ENCODE measurements at places on chromosomes 16 and 17. TPM values are rescaled to one million over a fixed set of nuclear protein-coding genes. Genes with fewer than 3 reads are reported as not detected.

- DNase-seq = no peak
Measured at GRCh38 chr17:21476867-21477266, 100.7 kb downstream of the KCNJ12 start.

DNA sequence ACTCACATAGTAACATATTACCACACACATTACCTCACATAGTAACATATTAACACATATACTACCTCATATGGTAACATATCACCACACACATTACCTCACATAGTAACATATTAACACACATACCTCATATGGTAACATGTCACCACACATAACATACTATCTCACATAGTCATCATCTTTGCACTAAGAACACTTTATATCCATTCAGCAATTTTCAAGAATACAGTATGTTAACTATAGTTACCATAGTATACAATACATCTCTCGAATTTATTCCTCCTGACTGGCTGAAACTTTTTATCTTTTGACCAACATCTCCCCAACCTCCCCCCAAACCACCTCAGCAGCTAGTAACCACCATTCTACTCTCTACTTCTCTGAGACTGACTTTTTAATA, 7.6 kb downstream of the NUDT7 start:
- DNase-seq = no peak

GRCh38 chr16:89005201-89006035, 28.4 kb upstream of the CBFA2T3 start:
- no peak for DNase-seq

DNA sequence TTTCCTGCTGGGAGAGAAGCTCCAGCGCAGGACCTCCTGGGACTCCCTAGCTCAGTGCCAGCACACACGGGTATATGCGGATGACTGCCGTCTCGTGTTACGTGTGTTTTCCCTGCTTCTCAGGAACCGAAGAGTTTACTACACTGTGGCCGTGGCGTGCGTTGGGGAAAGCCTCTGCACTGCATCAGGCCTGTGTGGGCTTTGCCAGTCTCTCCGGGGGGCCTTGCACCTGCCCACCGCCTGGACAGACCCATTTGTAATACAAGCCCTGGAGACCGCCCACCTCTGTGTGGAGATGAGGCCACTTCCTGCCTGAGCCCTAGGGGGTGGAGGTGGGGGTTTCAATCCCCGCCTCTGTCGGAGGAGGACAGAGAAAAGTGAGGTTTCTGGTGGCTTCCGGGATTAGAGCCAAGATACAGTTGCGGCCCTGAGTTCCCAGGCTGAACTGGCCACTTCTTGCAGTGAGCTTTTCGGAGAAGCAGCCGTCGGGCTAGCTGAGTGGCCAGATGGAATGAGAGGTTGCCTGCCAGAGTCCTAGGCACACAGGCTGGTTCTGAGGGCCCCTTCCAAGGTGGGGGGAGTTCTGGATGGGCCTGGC, 43.4 kb upstream of the GSE1 start:
- peak; percentile 50 for DNase-seq

- no peak for DNase-seq
Measured at GRCh38 chr17:75061618-75062017, 14.6 kb downstream of the KCTD2 start.

GRCh38 chr16:81601601-81602255, 157.1 kb downstream of the CMIP start:
- no peak for DNase-seq

GRCh38 chr16:48277158-48277557, 29.8 kb upstream of the ABCC11 start:
- no peak for DNase-seq

DNA sequence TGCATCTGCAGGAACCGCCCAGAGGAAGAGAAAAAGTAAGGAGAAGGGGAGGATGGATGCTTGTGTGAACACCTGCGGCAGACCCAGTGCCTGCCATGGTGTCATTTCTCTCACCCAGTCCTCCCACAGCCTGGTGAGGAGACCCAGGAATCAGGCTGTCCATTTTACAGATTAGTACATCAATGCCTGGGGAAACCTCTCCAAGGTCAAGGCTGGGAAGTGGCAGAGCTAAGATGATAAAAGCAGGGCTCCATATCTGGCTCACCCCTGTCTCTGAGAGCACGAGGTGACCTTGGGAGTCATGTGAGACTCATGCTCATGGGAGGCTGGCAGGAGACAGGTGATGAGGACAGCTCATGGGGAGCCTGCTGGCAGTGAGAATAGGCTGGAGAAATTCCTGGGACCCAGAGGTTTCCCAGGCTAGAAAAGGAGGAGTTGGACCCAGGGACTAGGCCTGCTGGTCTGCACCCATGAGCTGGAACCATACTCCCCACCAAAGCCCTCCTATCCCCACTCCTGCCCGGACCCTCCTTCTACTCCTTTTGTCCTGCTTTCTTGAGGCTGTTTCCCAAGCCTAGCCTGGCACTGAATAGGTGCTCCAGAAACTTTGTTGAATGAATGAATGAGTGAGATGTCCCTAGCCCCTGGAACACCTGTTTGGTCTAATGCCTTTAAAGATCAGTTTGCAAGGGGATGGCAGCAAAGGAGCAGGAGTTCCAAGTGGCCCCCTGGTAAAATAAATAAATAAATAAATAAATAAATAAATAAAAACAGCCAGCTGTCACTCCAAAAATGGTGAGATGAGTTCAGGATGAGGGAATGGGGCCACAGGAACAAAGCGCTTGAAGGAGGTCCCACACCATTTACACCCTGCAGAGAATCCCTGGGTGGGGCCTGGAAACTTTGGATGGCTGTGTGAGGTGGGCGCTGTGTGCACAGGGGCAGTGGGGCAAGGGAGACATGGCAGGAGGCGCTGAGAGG, 1.6 kb downstream of the ZNF629 start:
- DNase-seq = no peak

The ZMYND15 gene
- not detected for total RNA-seq

DNA sequence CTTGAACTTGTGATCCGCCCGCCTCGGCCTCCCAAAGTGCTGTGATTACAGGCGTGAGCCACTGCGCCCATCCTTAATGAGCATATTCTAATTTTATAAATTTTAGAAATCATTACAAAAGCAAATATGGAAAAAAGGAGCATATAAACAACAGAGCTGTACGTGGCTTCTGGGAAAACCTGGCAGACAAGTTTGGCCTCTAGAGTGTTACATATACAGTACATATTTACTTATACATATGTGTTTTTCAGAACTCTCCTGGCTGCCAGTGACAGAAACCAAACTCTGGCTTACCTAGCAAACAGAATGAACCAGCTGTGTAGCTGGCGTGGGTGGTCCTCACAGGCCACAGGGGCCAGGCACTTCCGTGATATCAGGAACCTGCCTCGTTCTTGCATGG, 10.1 kb downstream of the DRC3 start:
- DNase-seq = no peak

The C16orf54 gene
- total RNA-seq = 11.4 TPM

GRCh38 chr17:78154903-78155811, 9.0 kb downstream of the C17orf99 start:
- no peak for DNase-seq

GRCh38 chr16:80346111-80346632, 194.6 kb upstream of the DYNLRB2 start:
- no peak for DNase-seq

DNA sequence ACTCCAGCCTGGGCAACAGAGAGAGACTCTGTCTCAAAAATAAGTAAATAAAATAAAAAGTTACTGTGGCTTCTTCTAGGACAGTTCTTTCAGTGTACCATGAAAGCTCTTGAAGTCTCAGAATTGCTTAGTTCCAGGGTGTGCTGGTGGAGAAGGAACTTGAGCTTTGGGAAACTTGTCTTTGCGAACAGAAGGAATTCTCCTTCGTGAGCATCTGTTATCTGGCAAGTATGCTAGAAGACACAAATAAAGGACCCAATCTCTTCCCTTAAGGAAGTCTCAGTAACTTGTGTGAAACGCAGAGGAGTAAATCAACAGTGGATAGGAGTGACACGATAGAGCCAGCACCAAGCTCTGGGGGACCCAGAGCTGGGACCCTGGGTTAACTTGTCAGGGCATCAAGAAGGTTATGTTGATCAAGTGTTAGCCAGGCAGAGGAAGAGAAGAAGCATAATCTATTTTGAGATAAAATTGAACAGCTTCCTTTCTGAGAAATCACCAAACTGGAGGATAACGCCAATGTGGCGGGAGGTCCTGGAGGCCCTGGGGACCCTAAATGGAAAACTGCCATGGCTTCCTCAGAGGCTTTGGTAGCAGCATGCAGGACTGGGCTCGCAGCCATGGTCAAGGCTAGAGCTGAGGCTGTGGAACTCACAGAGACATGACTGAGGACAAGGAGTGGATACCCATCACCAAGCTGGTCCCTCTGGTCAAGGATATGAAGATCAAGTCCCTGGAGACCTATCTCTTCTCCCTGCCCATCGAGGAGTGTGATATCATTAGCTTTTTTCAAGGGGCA, 72.1 kb upstream of the HAS3 start:
- DNase-seq = no peak

The CTRB1 gene
- not detected for total RNA-seq

DNA sequence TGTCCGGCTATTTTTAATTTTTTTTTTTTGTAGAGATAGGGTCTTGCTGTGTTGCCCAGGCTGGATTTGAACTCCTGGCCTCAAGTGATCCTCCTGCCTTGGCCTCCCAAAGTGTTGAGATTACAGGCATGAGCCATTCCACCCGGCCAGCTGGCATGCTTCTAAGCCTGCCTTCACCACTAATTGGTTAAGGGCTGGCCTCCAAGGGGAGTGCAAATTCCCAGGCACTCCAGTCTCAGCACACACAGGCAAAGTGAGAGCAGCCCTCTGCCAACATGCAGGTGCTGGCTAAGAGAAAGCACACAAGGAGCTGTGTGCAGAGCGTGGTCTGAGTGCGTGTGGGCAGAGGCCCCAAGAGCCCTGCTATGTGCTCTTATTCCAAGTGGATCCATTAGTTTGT, 149.8 kb upstream of the HS3ST2 start:
- DNase-seq = no peak

DNA sequence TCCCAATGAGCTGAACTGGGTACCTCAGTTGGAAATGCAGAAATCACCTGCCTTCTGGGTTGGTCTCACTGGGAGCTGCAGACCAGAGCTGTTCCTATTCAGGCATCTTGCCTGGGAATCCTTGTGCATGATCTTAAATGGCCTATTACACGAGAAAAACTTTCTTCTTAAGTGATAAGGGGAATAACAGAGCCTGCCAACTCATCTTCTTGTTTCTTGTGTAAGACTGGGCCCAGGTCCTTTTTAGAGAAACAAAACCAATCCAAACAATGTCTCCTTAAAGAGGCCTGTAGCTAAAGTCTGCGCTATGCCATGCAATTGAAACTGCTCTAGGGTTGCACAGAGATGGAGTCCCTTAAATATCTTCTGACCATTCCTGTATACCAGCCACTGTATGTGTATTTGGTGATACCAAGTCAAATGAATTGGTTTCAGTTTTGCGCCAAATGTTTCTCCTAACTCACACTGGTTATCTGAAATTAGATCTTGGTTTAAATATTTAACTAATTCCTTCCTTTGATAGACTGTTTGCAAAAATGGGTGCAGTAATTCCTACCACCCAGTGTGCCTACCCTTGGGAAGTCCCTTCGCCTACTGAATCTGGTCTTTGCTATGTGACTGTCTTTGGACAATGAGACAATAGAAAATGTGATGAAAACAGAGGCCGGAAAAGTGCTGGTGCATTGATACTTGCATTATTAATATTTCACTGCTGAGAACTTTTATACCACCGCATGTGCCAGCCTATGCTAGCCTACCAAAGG, 6.5 kb upstream of the CCL23 start:
- DNase-seq = no peak

The MEAK7 gene
- total RNA-seq = 7.0 TPM

The CDRT15 gene
- not detected for total RNA-seq

GRCh38 chr17:63523253-63523855, at the start of gene KCNH6:
TSS of gene KCNH6 (plus strand) at chr17:63523358. CDS start at chr17:63523414, 56 bp downstream.
- no peak for DNase-seq

The GRAPL gene
- total RNA-seq = 3.0 TPM

DNA sequence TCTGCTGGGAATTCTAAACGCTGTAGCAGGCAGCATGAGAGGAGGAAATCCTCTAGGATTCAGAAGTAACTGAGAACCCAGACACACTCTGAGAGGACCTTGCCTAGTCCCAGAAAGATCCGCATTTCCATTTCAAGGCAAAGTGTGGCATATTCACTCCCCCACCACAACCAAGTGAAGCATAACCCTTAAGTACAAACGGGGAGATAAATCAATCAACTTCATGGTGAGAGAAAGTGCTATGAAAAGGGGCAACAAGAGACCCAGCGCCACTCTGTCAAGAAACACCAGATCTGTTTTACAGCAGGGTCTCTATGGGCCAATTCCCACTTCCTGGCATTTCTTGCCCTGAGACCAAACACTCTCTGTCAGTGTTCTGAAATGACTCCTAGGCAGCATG, 68.3 kb downstream of the SMG6 start:
- no peak for DNase-seq

GRCh38 chr17:49067163-49067562, 65.4 kb upstream of the B4GALNT2 start:
- no peak for DNase-seq

- peak; percentile 45 for DNase-seq
Measured at GRCh38 chr16:89599451-89599858, 14.0 kb upstream of the DPEP1 start.

- DNase-seq = peak; percentile 58
Measured at GRCh38 chr16:17343028-17343427, 127.7 kb downstream of the XYLT1 start.

- DNase-seq = no peak
Measured at GRCh38 chr17:68195667-68196393, 52.0 kb upstream of the AMZ2 start.

GRCh38 chr17:61496174-61496956, 44.1 kb downstream of the TBX4 start:
- DNase-seq = no peak

GRCh38 chr16:85570735-85571562, 42.2 kb upstream of the GSE1 start:
- DNase-seq = peak; percentile 53

GRCh38 chr16:14240219-14240843, 169.2 kb downstream of the MRTFB start:
- no peak for DNase-seq

- DNase-seq = no peak
Measured at GRCh38 chr17:51428668-51429495, 168.5 kb downstream of the UTP18 start.

DNA sequence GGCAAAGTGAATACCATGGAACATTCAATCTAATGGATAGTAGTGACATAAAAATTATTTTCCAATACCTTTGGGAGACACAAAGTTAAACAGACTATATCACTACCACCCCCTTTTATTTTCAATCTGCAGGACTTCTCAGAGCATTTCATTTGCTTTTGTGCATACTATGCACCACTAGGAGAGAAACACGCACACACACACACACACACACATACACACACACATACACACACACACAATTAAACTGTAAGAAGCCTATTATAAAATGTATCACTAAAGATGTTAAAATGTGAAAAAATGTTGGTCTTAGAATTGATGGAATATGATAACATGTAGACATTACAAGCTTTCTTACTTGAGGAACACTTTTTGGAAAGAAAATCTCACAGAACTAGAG, 331.4 kb downstream of the CA10 start:
- DNase-seq = no peak

The MYOCD gene
- total RNA-seq = not detected

GRCh38 chr17:78332991-78333390, 26.9 kb downstream of the SOCS3 start:
- DNase-seq = no peak

The UMOD gene
- not detected for total RNA-seq

The TNFRSF13B gene
- not detected for total RNA-seq

GRCh38 chr16:17633181-17633951, 162.6 kb upstream of the XYLT1 start:
- no peak for DNase-seq

The KRT25 gene
- not detected for total RNA-seq

- no peak for DNase-seq
Measured at GRCh38 chr16:12210925-12211869, 234.7 kb downstream of the SNX29 start.

- no peak for DNase-seq
Measured at GRCh38 chr17:80256034-80256350, 4.7 kb upstream of the RNF213 start.
